ENCODE measurements at places on chromosomes 2 and 18.

GRCh38 chr2:127101756-127102477 is 5.0 kb downstream of the BIN1 start:
- no peak for DNase-seq

DNA sequence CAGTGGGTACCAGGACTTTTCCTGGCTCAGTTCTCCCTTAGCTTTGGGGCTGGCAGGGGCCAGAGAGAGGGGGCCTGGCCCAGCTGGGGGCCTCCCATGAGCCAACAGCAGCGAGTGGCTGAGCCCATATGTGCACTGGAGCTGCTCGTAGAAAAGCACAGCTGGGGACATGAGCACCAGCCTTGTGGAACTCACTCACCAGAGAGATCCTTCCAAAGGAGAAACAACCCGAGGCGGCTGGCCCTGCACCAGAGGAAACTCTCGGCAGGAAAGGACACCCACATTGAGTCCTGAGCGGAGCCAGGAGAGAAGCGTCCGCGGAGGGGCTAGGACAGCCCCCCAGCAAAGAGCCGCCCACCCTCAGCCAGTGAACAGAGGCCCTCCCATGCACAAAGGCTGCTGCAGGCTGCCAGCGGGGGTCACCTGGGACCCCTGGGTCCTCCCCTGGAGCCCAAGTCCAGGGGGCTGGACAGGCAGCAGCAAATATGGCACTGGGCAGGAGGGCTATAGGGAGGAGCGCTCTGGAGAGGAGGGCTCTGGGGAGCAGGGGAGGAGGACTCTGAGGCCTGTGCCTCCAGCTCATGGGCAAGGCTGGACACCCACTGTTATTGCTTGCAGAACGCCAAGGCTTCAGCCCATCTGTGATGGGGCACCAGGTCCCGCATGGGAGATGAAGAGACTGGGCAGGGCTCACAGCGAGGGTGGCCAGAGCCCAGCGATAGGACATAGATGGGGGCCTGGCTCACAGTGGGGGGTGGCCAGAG is 42.1 kb upstream of the SNED1 start:
- no peak for DNase-seq

GRCh38 chr2:168216351-168217005 is 30.9 kb downstream of the STK39 start:
- DNase-seq: peak; percentile 37

DNA sequence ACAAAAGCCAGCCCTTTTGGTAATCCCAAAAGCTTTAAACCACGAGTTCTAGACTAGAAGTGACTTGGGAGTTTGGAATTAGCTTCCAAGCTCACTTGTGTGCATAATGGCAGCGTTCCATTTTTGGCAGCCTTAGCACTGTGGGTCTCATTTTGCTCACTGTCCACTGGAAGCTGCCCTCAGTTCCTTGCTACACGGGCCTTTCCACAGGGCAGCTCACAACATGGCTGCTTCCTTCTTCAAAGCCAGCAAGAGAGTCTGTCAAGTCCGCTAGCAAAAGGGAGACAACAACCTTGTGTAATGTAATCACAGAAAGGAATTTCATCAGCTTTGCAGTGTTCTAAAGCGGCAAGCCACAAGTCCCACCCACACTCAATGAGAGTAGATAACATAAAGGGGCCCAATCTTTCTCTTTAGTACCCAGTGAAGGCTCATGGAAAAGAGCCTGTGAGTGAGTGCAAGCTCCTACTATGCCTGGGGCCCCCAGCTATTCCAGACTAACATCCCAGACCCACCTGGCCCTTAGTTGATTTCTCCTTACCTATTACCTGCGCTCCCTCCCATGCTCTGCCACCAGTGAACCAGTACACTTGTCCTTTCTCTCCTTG is 239.7 kb upstream of the FBXO11 start:
- DNase-seq: no peak

Data from PC-3 (cell line).